ENCODE measurements at places on chromosomes 4 and X. TPM values are rescaled to one million over a fixed set of nuclear protein-coding genes. Genes with fewer than 3 reads are reported as not detected.
A peak's percentile ranks its signal among the peaks of the same experiment; 100 is the strongest.

DNA sequence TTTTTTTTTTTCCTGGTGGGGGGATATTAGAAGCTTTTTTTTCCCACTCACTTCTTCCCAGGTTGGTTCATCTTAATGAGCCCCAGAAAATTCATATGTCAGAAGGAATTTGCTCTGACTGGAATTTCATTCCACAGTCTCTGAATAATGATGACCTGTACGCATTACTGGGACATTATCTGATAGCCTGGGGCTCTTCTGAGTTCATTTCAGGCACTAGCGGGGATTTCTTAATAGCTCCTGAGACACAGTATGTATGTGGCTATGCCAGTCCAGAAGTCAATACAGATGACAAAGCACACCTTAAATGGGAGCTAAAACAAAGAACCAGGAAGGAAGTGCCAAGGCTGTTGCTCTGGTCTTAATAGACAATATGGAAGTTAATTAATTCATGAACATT lies 295.2 kb upstream of the IGFBP7 start:
- no peak for DNase-seq

DNA sequence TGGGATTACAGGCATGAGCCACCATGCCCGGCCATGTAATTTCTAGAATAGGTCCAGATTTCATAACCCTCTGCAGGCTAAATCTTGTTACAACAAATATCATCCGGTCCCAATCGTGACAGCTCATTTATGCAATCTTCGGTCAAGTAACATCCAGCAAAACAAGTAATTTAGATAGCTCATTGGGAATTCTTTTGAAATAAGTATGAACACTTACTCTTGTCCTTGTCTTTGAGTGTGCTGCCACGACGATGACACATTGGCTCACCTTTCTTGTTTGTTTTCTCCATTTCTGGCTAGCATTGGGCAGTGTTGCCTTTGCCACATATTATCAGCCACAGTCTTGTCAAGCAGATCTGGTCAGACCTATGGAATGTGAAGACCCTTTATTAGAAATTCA lies 92.0 kb downstream of the PHEX start:
- no peak for DNase-seq

DNA sequence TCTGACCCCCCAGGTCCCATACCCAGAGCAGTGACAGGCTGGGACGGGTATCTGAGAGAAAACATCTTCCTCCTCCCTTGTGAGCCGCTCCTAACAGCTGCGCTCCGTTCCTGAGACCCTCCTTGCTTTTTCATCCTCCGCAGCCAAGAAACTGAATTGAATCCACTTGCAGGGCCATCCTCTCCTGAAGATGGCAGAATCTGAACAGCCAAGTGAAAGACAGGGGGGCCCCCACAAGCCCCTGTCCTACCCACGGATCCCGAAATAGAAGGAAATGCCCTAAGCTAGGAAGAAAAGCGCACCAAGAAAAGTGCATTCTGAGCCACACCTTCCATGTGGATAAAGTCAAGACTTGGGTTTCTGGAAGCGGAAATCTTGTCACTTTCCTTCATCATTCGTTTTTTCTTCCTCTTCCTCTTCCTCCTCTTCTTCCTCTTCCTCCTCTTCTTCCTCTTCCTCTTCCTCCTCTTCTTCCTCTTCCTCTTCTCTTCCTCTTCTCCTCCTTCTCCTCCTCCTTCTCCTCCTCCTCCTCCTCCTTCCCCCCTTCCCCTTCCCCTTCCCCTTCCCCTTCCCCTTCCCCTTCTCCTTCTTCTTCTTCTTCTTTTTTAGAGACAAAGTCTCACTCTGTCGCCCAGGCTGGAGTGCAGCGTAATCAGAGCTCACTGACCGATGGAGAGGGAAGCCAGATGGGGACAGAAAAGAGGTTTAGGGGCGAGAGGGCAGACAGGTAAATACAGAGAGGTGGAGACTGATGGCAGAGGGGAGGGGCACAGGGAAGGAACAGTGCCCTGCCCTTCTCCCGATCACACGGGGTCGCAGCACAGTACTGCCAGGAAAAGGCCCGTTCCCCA lies 86.0 kb upstream of the WWC2 start:
- DNase-seq: no peak

- peak; percentile 89 for DNase-seq
Measured at GRCh38 chrX:102659790-102660757, 8.8 kb downstream of the GPRASP1 start.

DNA sequence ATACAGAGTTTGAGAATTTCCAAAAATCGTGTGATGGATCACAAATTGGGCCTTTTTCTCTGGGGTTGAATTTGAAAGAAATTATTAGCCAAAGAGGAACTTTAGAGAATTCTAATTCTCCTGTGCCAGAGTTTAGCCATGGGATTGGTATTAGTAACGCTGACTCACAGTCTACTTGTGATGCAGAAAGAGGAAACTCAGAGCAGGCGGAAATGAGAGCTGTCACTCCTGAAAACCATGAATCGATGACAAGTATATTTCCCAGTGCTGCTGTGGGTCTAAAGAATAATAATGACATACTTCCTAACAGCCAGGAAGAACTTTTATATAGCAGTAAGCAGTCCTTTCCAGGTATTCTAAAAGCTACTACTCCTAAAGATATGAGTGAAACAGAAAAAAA lies 64.9 kb downstream of the N4BP2 start:
- DNase-seq: no peak

- DNase-seq: no peak
Measured at GRCh38 chr4:84623661-84624060, 40.7 kb downstream of the CDS1 start.

Gene SLC9B1
- 0.18 TPM for total RNA-seq

Gene GPRASP2
- total RNA-seq: 5.5 TPM

Gene CRLF2
- not detected for total RNA-seq

Gene BMP3
- total RNA-seq: not detected

Gene ZBTB33
- total RNA-seq: 7.8 TPM
